ENCODE measurements at places on chromosomes 7 and 10.
A peak's percentile ranks its signal among the peaks of the same experiment; 100 is the strongest.

DNA sequence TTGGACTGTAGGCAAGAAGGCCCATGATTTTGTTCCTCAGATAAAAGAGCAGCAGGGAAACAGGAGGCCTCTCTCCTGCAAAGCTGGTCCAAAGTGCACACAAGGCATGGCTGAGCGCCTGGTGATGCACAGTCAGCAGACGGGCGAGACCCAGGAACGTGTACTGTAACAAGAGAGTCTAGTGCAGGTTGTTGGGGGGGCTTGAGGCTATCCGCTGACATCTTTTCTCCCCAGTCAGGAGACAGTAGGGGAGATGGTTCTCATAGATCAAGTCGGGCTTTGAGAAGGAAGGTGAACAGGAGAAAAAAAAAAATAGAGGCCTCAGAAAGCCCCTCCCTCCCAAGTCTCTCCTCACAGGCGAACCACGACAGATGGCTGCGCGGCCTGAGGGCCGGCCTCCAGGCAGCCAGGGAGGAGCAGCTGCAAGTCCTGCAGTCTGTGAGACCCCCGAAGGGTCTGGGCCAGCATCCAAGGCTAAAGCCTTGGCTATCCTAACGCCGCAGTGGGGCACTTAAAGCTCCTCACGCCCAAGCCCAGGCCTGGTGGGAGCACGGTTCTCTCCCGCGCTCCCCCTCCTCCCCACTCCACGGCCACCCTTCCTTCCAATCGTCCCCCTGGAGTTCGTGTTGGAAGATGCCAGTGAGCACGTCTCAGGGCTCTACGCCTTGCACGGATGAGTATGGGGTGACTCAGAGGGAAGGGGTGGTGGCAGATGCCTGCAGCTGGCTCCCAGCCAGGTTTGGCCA is 68.3 kb downstream of the PRKAG2 start:
- no peak for DNase-seq

- no peak for DNase-seq
Observed at GRCh38 chr7:132993377-132994013, 88.4 kb downstream of the CHCHD3 start.

GRCh38 chr10:104170610-104171254 is 48.8 kb downstream of the SFR1 start:
- no peak for DNase-seq

- DNase-seq: no peak
Observed at GRCh38 chr7:157547102-157547501, 210.3 kb downstream of the DNAJB6 start.

DNA sequence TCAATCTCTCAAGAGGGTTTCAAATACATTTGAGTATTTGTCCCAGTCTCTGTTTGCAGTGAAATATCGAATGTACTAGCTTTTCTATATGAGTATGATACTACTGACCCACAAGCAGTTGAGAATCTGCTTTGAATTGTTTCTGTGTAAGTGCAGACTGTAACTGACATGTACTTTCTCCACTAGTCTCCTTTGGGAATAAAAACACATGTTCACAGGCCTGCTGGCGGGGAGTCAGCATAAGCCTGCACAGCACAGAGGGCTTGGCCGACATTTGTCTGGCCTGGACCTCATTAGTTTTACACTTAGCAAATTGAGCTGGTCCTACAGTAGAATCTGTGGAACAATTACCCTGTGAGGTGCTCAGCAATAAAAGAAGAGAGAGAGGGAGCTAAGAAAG is 72.6 kb downstream of the ITGB8 start:
- no peak for DNase-seq

- no peak for DNase-seq
Observed at GRCh38 chr7:21869785-21870402, 75.8 kb downstream of the CDCA7L start.

- DNase-seq: no peak
Observed at GRCh38 chr7:2903682-2904162, 59.6 kb upstream of the GNA12 start.

DNA sequence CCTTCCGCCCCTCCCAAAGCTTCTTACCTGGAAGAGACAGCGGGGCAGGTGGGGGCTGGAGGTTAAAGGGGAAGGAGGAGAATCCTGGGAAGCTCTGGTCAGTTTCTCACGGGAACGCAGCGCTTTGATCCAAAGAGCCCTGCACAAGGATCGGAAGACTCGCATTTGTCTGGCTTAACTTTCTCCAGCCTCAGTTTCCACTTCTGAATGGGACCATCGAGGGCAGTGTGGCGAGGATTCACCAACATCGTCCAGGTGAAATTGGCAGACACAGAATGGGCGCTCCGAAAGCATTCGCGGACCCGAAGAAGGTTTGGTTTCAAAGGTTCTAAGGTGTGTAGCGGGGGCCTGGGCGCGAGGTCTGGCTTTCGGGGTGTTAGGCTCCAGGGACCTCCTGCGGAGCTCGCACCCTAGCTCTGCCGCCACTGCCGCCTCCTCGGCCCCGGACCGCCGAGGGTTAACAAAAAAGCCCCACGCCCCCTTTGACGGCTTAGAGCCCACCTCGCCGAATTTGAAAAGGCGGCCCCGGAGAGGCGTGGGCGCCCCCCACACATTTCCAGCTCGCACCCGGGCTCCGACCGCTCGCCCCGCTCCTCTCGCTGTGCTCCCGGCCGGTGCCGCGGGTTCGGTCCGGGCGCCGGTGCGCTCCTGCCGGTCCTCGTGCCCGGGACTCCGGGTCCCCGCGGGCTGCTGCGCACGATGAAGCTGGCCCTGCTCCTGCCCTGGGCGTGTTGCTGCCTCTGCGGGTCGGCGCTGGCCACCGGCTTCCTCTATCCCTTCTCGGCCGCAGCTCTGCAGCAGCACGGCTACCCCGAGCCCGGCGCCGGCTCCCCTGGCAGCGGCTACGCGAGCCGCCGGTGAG is at the start of gene COL26A1:
Gene COL26A1 (plus strand): TSS at position 542 of the 862 bp plus-strand sequence. CDS start 158 bp downstream, at position 700.
- DNase-seq: peak; percentile 36

GRCh38 chr10:99945263-99945662 is 64.5 kb downstream of the DNMBP start:
- no peak for DNase-seq

DNA sequence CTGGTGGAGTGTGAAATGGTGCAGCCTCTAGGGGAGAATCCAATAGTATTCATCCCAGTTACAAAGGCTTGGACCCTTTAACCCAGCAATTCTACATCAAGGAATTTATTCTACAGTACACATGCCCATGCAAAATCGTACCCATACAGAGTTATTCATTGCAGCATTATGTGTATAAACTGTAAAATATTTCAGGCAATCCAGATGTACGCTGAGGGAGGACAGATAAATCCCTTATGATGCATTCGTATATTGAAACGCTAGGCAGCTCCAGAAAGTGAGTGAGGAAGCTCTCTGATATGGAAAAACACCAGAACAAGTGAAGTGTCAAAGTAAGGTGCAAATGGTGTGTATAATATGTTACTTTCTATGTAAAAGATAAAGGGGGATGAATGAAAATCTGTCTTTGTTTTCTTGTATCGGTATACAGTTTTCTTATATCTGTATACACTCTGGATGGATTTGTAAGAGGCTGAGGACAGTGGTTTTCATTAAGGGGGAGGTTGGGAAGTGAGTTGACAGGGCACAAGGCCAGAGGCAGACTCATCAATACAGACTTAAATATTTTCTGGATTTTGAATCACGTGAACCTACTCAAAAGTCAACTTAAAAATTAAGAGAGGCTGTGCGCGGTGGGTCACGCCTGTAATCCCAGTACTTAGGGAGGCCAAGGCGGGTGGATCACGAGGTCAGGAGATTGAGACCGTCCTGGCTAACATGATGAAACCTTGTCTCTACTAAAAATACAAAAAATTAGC is 17.1 kb downstream of the VWA2 start:
- DNase-seq: no peak

GRCh38 chr10:133459454-133460207 is 5.9 kb downstream of the SCART1 start:
- DNase-seq: no peak

DNA sequence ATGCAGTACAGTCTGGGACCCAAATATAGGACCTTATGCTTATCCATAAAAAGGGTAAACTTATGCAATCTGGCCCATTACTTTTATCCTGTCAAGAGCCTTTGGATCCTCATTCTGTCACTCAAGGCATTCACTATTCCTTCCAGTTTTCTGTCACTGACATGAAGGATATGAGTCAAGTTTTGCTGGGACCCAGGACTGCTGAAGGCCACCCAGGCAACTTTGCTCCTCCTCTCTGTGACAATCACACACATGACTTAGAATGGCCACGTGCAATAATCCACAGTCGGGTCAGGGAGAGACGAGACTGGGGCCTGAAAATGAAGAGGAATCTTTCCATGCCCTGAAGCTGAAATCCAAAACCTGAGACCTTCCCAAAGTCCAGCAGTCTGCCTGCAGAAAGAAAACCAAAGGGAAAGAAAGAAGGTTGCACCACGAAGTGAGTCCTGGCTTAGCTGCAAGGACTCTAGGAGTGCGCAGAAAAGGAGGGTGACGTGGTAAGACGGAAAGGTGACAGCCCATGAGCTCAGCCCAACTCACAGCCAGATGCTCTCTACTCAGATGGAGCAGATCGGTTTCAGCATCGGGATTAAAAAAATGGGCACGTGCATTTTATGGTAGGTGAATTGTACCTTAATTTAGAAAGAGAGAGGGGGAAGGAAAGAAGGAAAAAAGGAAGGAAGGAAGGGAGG is 67.2 kb downstream of the VOPP1 start:
- DNase-seq: no peak

Data from NCI-H1930 (cell line).